Posterior vena cava (tissue), 2 donors: ENCODE measurements at places on chromosomes 5 and 9. TPM values are rescaled to one million over a fixed set of nuclear protein-coding genes. Genes with fewer than 3 reads are reported as not detected.

DNA sequence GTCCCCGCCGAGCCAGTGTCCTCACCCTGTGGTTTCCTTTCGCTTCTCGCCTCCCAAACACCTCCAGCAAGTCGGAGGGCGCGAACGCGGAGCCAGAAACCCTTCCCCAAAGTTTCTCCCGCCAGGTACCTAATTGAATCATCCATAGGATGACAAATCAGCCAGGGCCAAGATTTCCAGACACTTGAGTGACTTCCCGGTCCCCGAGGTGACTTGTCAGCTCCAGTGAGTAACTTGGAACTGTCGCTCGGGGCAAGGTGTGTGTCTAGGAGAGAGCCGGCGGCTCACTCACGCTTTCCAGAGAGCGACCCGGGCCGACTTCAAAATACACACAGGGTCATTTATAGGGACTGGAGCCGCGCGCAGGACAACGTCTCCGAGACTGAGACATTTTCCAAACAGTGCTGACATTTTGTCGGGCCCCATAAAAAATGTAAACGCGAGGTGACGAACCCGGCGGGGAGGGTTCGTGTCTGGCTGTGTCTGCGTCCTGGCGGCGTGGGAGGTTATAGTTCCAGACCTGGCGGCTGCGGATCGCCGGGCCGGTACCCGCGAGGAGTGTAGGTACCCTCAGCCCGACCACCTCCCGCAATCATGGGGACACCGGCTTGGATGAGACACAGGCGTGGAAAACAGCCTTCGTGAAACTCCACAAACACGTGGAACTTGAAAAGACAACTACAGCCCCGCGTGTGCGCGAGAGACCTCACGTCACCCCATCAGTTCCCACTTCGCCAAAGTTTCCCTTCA lies 1.4 kb downstream of the GLIS3 start:
- DNase-seq, result peak; percentile 86

The MORN5 gene
- total RNA-seq, result 1.5 TPM

The SPINK7 gene
- total RNA-seq, result not detected

The GLRA1 gene
- total RNA-seq, result not detected

- DNase-seq, result no peak
Measured at GRCh38 chr5:57989378-57989777, 470.5 kb downstream of the PLK2 start.

The BTNL3 gene
- total RNA-seq, result not detected

- DNase-seq, result no peak
Measured at GRCh38 chr5:151856861-151857260, 67.8 kb downstream of the GLRA1 start.

- DNase-seq, result no peak
Measured at GRCh38 chr5:19880458-19880857, 107.5 kb downstream of the CDH18 start.

- DNase-seq, result peak; percentile 24
Measured at GRCh38 chr5:138602371-138603000, 27.3 kb upstream of the HSPA9 start.

The IFNA13 gene
- total RNA-seq, result not detected

The TMEM252 gene
- total RNA-seq, result not detected

DNA sequence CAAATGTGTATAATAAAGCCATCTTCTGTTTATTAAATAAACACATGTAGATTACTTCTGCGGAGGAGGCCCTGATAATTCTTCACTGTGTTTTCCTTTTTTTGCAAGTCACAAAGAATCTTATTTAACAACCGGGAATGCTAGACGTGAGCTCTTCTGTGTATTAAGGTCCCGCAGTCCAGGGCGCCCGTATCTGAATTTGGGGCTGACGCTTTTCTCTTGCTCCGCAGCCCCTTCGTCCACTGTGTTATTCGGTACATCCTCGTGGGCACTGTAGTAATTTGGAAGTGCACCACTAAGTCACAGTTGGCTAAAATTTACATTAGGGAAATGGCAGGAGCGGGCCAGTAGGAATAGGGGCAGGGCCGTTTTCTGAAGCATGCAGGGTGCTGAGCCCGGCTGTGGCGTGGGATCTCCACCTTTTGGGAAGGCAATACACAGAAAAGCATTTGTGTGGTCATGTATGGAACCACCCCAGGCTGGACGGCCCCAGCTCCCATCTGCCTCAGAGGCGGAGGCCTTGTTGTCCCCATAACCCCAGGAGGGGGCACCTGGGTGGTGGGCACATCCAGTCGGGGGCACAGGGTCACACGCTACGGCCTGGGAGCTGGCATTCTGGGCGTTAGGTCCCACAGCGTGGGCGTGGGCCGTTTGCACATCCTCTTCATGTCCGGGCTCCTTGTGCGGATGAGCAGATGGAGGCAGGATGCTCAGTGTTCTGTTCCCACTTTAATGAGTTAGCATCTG lies 258.7 kb upstream of the IRX4 start:
- peak; percentile 79 for DNase-seq

DNA sequence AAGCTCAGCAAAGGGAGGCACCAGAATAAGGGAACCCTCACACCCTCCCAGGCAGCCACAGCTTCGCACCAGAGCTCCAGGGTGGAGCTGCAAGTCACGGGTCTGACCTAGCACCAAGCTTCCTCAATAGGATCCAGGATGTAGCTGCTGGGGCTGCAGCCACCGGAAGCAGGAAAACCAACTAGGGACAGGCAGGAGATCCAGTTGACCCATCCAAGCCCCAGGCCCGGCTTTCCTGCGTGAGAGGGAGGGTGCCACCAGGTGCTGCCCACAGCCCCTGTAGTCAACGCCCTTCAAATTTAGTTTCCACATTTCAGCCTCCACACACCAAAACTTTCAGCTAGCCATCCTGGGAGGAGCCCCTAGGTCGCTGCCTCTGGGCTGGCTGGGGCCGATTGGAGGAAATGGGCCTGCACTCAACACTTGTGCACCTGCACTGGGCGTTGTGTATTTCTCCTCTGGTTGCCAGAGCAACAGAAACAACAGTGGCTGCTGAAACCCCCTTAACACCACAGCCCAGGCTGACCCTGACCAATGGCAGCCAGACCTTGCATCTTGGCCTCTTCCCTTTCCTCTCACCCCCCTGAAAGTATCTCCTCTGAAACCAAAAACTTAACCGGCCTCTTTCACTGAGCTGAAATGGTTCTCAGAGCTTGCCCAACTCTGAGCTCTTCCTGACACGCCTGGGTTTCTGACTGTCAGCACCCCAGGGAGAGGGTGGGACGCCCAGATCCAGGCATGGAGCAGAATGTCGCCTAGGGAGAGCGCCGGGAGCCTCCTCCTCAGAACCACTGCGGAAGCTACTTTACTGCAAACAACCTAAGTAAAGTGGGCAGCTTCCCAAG lies 226.5 kb upstream of the MAP3K1 start:
- DNase-seq, result peak; percentile 84

The WNT8A gene
- total RNA-seq, result not detected

GRCh38 chr9:107180206-107180605 lies 102.9 kb upstream of the RAD23B start:
- no peak for DNase-seq

The HSPB3 gene
- 25.5 TPM for total RNA-seq

DNA sequence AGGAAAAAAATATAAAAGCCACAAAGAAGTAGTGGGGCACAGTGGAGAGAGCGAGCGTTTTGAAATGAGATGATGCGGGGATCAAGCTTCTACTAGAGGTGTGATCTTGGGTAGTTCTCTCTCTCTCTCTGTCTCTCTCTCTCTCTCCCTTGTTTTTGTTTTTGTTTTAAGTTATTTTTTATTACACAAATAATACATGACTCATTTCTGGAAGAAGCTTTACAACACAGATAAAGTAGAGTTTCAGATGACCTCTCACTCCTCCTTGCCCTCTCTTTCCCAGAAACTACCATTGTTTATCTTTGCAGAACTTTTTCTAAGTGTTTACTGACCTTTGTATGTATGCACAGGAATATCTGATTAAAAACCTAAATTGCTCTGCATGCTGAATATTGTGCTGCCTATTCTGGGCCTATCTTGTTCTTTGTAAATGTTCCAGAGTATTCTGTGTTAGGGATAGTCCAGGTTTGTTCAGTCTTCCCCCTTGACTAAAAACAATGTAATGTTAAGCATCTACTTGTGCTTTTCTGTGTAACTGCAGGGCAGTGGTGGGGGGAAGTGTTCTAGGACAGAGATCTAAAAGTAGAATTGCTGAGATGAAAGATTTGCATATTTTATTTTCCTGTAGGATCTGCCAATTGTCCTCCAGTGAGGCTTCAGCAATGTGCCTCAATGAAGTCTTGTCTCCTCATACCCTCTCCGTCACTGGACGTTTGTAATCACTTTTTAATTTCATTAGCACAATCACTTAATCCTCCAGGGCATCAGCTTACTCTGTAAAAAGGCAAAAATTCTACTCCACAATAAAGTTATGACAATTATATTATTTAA lies 52.0 kb downstream of the FYB1 start:
- no peak for DNase-seq

DNA sequence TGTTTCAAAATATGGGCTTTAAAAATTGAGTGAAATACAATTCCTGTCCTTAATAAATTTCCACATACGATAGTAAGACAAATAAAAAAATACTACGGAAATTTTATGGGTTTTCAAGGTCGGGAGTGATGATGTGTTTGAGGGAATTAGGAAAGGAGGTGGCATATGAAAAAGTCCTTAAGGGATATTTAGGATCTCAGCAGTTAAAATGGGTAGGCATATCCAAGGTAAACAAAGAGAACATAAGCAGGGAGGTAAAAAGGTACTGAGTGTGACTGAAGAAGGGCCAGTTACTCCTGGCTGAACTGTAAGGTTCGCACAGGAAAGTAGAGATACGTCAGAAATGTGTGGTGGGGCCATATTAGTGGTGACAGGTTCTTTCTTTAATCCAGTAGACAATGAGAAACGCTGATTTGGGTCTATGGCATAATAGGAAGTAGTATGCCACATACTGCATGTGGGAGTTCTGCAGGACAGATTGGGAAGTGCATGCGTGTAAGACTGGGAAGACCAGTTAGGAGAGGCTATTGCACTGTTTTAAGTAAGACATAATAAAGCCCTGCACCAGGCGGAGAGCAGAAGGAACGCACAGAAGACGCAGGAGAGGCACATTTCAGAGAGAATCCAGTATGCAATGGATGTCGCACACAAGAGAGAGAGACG lies 937 bp upstream of the HMGCR start:
- DNase-seq, result no peak

DNA sequence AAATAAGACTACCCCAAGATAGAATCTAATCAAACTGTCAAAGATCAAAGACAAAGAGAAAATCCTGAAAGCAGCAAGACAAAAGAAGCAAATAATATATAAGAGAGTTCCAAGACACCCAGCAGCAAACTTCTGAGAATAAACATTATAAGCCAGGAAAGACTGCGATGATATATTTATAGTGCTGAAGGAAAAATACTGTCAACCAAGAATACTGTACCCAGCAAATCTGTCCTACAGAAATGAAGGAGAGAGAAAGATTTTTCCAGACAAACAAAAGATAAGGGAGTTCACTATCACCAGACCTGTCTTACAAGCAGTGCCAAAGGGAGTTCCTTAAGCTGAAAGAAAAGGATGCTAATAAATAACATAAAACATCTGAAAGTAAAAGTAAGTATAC lies 227.4 kb downstream of the DENND1A start:
- DNase-seq, result no peak

DNA sequence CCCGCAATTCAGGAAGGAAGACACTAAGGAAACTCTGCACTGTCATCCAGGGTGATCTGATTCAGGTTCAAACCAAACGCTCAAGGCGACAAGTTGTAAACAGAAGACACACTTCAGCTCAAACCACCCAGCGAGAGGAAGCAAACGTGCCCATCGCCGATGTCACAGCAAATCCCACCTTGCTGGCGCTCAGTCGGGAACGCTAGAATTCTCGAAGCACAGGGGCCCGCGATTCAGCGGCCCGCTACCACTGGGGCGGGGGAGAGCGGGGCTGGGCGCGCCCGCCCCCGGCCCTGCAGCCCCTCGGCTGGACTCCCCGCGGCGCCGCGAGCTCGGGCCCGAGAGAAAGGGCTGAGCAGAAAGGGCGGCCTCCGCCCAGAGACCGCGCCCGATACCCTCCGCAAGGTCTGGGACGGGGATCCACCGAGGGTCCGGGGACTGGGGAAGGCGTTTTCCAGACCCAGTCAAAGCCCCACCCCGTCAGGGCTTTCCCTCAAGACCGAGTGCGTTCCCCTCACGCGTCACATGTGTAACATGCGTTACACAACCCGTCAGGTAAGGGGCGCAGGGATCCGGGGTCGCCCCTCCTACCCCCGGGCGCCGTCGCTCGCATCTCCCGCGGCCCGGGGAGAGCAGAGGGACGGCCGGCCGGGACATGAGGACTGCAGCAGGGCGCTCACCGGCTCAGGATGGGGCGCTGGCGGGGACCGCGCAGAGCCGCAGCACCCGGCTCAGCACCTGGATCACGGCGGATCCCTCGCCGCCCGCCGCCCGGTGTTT lies 469 bp downstream of the AGTPBP1 start:
- peak; percentile 85 for DNase-seq

DNA sequence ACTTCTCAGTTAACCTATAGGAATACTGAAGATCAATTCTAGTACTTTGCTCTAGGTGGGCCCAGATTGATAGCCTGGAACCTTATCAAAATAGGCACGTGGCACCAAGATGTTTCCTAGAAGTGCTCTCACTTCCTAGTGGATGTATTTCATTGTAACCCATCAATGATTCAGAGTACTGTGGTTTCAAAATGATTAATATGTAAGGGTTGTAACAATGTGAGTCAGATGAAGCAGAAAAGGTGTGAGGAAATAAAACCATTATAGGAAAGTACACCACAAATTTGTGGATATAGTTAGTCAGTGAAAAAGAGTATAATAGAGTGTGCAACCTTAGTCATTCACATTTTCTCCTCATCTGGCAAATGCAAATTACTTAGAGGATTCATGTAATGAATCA lies 177.3 kb upstream of the FST start:
- no peak for DNase-seq

- DNase-seq, result no peak
Measured at GRCh38 chr5:4758996-4759395, 381.1 kb upstream of the ADAMTS16 start.

DNA sequence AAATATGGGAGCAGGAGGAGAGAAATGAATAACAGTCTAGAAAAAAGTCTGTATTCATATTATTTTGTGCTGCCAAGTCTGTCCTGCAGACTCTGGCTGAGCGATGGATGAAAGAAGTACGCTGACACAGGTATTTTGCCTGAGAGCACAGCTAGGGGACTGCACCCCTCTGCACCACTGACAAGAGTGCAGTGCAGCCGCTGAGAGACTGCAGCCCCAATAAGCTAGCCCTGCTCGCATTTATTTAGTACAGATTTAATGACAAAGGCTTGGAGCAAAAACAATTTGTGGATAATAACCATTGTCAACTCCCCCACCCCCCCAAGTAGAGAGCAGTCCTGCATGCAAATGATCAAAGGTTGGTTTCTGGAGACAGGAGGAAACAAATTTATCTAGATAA lies 13.3 kb upstream of the MRPS30 start:
- no peak for DNase-seq

- peak; percentile 77 for DNase-seq
Measured at GRCh38 chr5:63961598-63962161, 565 bp downstream of the HTR1A start.

The CER1 gene
- not detected for total RNA-seq

The PCDHGB4 gene
- 5.7 TPM for total RNA-seq
